NCI-H2081 treated with DMSO at 0.1 percent for 48 hours (cell line): ENCODE measurements at places on chromosomes 5 and 9.

GRCh38 chr5:153276151-153276550 lies 214.3 kb upstream of the GRIA1 start:
- DNase-seq = no peak

DNA sequence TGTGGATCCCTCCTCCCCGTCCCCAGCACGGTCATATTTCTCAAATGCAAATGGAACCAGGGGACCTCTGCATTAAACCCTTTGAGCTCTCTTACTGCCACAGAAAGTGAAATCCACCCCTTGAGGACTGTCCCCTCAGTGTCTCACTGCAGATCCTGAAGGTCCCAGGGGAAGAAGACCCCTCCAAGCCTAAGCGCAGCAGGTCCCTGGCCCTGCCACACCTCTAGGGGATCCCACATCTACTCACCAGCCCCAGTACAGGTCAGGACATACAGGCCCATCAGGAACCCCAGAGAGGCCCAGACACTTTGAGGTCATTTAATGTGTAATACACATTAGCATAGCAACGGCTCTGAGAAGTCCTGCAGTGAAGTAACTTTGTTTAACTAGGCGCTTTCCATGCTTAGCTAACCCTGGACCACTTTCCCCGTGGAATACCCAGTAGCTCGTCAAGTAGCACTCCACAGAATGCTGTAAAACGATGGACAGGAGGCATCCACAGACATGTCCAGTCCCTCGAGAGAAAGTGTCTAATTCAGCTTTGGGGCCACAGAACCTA lies 54.7 kb upstream of the ALDH1B1 start:
- no peak for DNase-seq

DNA sequence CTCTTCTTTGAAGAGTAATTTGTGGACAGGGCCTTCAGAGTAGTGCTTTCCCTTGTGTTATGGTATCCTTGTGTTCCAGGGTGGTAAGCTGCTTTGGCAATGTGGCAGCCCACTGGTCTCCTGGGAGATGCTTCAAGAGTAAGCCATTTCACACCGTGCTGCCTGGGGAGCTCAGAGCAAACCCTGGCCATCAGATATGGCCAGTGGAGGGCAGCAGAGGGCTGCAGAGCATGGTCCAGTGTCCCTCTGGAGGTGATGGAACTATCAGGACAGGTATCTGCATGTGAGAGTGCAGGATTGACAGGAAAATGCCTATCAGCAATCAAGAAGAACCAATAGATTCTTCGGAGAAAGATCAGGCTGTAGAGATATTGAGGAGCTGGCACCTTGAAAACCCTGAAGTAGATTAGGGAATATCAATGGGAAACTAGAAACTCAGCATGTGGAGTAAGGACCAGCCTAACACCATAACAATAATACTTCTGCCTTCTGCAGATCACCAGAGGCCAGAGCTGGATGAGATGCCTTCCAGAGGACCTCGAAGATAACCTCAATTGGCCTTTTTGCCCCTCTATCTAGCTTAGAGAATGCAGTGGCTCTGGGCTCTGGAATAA lies 90.8 kb downstream of the PLPPR1 start:
- DNase-seq = no peak

GRCh38 chr9:87189006-87189405 lies 241.7 kb upstream of the GAS1 start:
- DNase-seq = no peak

DNA sequence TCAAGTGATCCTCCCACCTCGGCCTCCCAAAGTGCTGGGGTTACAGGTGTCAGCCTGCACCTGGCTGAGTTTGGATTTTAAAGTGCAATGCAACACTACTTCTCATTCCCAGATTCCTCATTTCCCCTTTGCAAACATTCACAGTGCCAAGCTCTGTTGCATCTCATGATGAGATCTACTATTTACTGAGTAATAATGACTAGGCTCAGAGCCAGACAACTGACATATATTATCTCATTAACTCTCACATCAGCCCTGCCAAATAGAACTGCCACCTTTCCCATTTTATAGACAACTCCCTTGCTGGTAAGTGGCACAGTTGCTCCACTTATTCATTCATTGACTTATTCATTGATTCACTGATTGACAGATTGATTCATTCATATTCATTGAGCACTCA lies 7.0 kb downstream of the PDE6A start:
- peak; percentile 76 for DNase-seq

DNA sequence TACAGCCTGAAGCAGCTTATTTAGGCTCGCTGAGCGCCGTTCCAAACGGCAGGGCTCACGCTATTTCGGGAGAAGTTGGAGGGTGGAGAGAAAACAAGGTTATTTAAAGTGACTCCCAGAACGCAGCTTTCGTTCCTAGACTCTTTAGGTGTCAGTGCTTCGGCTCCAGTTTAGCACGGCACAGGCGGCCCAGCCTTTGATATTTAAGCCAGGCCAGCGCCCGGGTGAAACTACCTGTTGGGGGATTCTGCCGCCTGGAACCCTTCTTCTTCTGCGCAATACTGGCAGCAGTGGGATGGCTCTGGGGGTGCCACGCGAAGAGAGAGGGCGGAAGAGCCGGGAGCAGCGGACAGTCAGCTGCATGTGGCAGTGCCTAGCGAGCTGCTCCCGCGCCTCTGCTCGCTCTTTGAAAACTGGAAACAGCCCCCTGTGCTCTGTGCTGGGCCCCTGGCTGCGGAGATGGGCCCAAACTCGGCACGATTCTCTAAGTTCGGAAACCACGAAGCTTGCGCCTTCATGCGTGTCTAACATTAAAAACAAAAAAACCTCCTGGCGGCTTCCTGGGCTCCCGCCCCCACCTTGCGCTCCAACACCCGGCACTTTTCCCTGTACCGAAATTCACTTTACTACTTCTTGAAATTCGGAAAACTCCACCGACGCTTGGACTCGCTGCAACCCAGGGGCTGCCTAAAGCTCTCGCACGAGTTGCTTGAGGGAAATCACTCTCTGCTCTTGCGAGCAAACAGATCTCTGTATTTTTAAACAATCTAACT lies 34.6 kb upstream of the NFIB start:
- DNase-seq = no peak

DNA sequence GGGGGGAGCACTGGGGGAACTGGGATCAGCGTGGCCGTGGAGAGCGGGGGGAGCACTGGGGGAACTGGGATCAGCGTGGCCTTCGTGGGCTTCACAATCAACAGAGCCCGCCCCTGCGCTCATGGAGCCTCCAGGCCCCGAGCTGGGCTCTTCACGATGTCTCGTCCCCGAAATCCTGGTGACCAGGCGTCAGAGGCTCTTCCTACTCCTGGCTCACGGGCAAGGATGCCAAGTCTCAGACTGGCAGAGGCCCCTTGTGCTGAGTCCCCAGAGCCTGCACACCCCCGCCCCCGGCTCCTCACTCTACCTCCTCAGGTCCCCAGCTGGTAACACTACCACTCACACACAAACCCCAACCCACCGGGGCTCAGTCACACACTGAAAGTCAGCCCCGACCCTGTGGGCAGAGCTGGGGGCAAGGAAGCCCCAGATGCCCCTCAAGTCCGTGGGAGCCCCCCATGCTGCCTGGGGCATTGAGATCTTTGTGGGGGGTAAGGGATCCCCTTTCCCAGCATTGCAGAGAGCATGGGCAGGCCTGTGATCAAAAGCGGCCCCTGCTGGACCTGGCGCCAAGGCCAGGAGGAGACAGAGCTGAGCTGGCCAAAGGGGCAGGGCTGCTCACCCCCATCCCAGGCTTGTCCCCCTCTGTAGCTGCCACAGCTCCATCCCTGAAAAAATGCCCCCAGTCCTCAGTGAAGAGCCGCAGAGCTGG lies 26.7 kb downstream of the LHX3 start:
- DNase-seq = no peak

DNA sequence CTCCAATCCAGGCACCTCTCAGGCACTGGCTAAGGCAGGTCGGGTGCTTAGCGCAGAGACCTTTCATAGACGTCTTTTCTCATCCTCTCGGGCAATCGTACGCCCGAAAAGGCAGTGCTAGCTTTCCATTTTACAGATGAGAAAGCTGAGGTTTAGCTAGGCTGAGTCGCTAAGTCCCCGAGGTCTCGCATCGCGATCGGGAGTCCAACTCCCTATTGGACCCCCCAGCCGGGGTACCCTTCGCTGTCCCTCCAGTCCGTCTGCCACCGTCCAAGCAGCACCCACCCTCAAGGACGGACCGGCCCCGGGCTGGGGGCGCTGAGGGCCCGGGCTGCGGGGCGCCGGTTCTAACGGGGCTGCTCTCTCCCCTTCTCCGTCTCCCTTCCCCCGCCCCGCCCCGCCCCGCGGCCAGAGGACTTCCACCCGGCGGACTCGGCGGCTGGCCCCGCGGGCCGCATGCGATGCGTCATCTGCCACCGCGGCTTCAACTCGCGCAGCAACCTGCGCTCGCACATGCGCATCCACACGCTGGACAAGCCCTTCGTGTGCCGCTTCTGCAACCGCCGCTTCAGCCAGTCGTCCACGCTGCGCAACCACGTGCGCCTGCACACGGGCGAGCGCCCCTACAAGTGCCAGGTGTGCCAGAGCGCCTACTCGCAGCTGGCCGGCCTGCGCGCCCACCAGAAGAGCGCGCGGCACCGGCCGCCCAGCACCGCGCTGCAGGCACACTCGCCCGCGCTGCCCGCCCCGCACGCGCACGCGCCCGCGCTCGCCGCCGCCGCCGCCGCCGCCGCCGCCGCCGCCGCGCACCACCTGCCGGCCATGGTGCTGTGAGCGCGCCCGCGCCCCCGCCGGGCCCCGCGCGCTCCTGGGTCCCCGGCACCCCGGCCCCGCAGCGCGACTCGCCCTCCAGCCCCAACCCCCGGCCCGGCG lies 12.5 kb upstream of the EXOSC2 start:
- DNase-seq = no peak

GRCh38 chr9:120942186-120943001 lies 15.8 kb upstream of the TRAF1 start:
- no peak for DNase-seq

GRCh38 chr9:26655166-26655565 lies 237.4 kb downstream of the CAAP1 start:
- no peak for DNase-seq

GRCh38 chr5:65625743-65626142 lies 916 bp downstream of the SHLD3 start:
- DNase-seq = no peak

GRCh38 chr5:179119415-179120170 lies 59.4 kb downstream of the ZNF354C start:
- DNase-seq = no peak

- DNase-seq = no peak
Measured at GRCh38 chr5:167945542-167946384, 345.7 kb upstream of the WWC1 start.

DNA sequence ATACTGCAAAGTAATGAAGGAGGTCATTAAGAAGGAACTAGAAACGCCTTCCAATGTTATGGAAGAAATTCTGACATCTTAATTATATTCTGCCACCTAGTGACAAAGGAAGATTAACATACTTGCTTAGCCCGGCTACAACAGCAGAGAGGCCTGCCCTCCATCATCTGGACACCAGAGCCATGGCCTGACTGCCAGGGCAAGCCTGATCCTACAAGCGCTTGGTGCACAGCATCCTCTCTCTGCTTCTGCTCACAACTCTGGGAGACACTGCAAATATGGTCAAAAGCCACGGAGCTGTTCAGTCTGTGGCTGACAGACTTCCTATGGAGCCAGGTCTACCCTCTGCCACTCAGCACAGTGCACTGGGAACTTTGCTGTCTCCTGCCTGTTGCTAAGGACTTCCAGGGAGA lies 87.3 kb upstream of the SLC44A1 start:
- no peak for DNase-seq

- DNase-seq = no peak
Measured at GRCh38 chr5:135008981-135009735, 24.9 kb downstream of the PITX1 start.

DNA sequence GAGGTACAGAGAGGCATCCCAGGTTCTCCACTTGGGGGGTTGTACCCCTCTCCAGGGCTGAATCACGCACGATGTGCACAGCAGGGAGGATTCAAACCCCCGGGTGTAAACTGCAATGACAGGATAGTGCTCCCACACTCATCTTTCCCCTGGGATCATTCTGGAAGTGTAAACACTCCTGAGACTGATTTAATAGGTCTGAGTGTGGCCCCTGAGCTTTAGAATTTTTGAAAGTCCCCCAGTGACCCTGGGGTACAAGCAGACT lies 16.5 kb downstream of the BICD2 start:
- DNase-seq = no peak

DNA sequence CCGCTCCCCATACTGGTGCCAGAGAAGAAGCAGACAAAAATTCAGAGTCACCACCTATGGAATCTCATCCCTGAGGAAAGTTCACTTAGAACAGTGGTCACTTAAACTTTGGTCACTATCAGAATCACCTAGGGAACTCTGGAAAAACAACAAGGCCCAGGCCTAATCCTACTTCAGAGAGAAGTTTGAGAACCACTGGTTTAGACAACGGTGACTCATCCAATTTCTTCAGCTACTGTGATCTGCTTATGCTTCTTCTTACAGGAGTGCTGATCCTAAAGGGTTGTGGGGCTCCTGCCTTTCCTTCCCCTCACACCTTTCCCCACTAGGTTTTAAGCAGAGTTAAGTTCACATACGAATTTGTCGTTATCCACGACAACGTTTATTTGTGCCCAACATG lies 194.7 kb upstream of the KLF4 start:
- no peak for DNase-seq

GRCh38 chr5:147044572-147045273 lies 166.2 kb upstream of the PPP2R2B start:
- DNase-seq = no peak

DNA sequence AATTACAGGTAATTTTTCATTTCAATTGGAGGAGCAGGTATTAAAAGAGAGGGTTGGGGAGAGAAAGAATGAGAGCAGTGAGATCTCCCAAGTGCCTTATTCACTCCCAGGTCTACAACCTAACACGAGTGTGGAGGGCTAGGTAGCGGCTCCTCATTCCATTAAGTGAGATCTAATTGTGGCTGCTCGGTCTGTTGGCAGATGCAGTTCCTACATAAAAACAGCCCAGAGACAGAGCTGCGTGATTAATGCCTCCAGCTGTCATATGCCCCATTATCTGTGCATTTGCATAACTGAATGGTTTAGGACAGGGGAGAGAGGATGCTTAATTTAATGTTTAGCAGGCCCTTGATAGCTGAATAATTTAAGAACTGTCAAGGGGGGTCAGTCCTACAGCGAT lies 100.5 kb downstream of the PSAT1 start:
- DNase-seq = no peak

- DNase-seq = no peak
Measured at GRCh38 chr5:173882632-173883031, 5.5 kb upstream of the CPEB4 start.

- DNase-seq = no peak
Measured at GRCh38 chr9:86500667-86501435, 146.6 kb upstream of the TUT7 start.

- no peak for DNase-seq
Measured at GRCh38 chr9:138103111-138103848, 225.7 kb downstream of the CACNA1B start.

DNA sequence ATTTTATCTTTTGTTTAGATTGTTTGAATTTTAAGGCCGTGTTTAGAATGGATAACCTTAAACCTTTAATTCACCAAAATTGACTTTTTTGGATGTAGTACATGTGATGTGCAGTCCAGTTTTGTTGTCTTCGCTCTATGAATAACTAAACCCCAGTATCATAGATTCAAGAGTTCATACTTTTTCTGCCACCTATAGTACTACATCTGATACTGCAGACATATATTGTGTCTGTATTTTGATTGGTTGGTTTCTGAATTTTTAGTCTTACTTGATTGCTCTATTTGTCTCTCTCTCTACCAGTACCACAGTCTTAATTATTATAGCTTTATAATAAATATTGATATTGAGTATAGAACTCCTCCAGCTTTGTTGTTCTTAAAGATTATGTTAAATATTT lies 58.1 kb downstream of the PPIP5K2 start:
- DNase-seq = no peak

GRCh38 chr5:181092428-181092827 lies 38.5 kb downstream of the OR2V1 start:
- DNase-seq = no peak

- DNase-seq = no peak
Measured at GRCh38 chr5:150161242-150162141, 5.1 kb upstream of the CDX1 start.
